ENCODE measurements at places on chromosomes 6 and 20.
A peak's percentile ranks its signal among the peaks of the same experiment; 100 is the strongest.

DNA sequence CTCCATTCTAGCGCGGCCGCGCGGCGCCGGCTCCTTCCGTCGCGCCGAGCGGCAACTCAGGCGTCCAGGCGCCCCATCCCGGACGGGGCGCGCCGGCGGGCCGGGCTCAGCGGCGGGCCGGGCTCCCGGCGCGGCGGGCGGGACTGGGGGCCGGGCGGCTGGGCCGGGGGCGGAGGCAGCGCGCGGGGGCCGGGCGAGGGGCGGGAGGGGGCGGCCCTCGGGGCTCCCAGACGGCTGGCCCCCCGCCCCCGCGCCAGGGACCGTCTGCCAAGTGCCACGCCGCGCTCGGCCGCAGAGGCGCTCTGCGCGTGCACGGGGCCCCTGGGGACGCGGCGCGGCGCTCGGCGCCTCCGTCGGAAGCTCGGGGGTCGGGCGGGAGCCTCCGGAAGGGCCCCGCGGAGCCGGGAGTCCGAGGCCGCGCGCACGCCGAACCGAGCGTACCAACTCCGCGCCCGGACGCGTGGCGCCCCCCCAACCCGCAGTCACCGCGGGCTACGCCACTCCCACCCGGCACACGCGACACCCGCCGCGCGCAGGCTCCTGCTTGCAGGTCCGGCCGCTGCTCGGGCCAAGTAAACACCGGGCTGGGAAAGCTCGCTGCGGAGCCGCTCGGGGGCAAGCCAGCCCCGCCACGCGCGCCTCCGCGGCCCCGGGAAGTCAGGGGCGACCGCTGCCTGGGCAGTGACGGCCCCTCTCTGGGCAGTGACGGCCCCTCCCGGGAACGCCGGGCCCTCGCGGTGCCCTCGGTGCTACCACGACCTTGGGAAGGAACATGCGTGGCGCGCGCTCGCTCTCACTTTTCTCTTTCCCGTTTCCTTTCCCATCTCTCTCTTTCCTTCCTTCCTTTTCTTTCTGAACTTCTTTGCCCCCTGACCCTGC is at the start of gene PREX1:
Gene PREX1, minus strand, starts transcription at position 145 of the 879 bp plus-strand sequence. Its CDS starts 139 bp downstream, at position 6.
- peak; percentile 18 for DNase-seq

DNA sequence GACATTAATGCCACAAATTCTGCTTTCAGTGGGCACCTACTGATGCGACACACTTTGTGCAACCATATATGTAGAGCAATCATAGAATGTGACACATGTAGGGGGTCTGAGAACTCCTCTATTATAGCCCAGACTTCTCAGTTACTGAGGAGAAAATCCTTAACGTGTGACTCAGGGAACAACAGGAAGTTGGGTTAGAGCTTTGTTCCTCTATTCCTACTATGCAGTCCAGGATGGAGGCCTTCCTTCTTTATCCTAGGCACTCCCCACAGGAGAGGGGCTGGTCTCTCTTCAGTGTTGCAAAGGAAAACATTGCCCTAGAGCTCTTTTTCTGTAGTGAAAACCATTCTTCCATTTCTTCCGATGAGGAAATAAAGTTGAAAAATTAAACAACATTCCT is 39.6 kb upstream of the RCAN2 start:
- no peak for DNase-seq

DNA sequence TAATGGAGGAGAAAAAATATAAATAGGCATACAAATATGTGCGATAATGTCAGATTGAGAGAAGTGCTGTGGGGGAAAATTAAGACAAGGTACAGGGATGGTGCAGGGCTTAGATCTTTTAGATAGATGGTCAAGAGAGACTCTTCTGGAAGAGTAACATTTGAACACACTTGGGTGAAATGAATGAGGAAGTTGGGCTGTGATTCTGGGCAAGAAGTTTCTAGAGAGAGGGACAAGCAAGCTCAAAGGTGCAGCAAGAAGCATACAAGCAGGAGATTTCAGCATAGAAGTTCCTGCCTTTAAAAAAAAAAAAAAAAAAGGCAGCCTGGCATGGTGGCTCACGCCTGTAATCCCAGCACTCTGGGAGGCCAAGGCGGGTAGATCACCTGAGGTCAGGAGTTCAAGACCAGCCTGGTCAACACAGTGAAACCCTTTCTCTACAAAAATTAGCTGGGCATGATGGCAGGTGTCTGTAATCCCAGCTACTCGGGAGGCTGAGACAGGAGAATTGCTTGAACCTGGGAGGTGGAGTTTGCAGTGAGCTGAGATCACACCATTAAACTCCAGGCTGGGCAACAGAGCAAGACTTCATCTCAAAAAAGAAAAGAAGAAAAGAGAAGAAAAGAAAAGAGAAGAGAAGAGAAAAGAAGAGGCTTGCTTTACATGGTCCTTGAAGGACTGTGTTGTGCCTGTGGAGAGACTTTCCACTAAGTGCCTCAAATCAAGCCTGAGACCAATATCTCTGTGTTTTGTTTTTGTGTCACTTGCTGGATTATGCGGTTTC is 9.7 kb upstream of the CD83 start:
- DNase-seq: no peak

DNA sequence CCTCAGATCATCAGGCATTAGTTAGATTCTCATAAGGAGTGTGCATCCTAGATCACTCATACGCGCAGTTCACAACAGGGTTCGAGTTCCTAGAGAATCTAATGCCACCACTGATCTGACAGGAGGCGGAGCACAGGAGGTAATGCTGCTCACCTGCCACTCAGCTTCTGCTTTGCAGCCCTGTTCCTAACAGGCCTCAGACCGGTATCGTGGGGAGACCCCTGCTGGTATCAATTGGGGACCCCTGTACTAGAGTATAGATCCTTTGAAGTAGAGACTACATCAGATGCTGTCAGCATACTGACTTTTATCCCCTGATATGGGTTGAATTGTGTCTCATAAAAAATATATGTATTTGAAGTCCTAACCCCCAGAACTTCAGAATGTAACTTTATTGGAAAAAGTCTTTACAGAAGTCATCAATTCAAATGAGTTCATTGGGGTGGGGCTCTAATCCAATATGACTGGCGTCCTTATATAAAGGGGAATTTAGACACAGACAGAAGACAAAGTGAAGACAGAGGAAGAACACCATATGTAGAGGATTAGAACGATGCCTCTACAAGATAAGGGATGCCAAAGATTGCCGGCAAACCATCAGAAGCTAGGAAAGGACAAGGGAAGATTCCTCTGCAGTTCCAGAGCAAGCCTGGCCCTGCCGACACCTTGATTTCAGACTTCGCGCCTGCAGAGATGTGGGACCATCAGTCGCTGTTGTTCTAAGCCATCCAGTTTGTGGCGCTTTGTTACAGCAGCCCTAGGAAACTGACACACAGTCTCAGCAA is 104.4 kb upstream of the BTBD3 start:
- DNase-seq: no peak

GRCh38 chr6:169897601-169898358 is 146.4 kb downstream of the ERMARD start:
- DNase-seq: no peak

GRCh38 chr20:4875578-4876067 is 125.7 kb downstream of the SLC23A2 start:
- DNase-seq: peak; percentile 97

DNA sequence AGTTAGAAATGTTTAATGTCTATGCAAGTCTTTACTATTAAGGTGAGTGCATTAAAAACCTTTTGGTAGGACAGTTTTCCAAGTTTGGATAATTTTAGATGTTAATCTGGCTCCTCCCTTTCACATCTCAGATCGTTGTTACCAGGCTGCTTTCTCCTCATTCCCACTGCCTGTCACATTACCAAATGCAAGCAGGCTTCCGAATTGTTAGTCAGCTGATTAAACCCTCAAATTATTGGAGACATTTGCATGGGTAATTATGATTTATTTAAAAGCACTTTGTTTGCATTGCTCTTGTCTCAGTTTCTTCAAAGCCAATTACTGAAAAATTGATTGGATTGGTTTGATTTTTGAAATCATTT is 816.5 kb downstream of the KIF16B start:
- no peak for DNase-seq

Measured in NCI-H1092 treated with DMSO at 0.1 percent for 48 hours (cell line).